ENCODE measurements at places on chromosomes 5 and 9. TPM values are rescaled to one million over a fixed set of nuclear protein-coding genes. Genes with fewer than 3 reads are reported as not detected.
A peak's percentile ranks its signal among the peaks of the same experiment; 100 is the strongest.

DNA sequence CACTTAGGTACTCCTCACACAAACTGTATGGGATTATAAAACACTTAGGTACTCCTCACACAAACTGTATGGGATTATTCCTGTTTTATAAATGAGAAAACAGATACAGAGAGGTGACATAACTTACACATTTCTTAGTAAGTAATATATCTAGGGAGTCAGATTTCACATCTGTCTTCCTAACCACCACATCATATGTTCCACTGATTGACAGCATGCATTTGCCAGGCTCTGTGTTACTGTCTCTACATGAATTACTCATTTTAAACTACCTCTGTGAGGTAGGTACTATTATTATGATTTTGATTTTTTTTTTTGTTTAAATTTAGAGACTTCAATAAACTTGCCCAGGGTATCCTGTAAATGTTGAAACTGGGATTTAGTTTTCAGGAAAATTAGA is 232.7 kb downstream of the CCDC171 start:
- no peak for DNase-seq

DNA sequence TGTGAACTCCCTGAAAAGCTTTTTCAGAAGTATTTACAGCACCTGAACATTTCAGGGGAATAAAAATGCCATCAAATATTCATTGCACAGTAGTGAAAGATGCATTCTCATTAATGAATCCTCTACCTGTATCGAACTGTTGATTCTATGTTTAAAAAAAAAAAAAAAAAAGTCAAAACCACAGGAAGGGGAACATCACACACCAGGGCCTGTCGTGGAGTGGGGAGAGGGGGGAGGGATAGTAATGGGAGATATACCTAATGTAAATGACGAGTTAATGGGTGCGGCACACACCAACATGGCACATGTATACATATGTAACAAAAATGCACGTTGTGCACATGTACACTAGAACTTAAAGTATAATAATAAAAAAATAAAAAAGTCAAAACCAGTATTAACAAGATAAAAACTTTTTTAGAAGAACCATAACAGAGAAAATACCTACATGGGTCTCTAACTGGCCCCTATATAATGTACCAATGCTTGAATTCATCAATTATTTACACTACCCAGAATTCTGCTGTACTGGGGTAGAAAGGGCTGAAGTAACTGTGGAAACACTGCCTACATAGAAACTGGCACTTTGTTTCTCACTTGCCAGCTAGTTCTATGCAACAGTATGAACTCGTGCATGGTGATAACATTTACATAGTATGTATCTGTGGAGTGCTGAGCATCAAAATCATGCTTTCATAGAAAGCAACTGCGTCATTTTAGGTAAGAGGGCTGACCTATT is 48.9 kb downstream of the GNAQ start:
- DNase-seq: no peak

GRCh38 chr5:151461312-151461711 is 13.9 kb downstream of the SLC36A1 start:
- DNase-seq: no peak

DNA sequence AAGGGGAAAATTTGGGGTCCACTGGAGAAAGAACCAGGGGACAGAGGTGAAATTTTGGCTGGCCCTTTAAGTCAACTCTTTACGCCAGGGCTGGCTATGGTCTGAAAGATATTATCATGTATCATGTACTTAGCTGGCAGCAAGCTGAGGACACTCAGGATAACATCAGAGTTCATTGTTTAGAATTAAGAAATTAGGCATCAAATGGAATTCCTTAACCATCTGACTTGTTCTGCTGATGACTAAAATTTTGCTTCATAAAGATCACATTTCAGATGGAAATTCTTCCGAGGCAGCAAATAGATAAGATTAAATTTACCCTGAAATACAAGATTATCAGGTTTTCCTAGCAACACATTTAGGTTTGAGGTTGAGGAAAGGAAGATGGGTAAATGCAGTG is 269.4 kb upstream of the KLF9 start:
- no peak for DNase-seq

DNA sequence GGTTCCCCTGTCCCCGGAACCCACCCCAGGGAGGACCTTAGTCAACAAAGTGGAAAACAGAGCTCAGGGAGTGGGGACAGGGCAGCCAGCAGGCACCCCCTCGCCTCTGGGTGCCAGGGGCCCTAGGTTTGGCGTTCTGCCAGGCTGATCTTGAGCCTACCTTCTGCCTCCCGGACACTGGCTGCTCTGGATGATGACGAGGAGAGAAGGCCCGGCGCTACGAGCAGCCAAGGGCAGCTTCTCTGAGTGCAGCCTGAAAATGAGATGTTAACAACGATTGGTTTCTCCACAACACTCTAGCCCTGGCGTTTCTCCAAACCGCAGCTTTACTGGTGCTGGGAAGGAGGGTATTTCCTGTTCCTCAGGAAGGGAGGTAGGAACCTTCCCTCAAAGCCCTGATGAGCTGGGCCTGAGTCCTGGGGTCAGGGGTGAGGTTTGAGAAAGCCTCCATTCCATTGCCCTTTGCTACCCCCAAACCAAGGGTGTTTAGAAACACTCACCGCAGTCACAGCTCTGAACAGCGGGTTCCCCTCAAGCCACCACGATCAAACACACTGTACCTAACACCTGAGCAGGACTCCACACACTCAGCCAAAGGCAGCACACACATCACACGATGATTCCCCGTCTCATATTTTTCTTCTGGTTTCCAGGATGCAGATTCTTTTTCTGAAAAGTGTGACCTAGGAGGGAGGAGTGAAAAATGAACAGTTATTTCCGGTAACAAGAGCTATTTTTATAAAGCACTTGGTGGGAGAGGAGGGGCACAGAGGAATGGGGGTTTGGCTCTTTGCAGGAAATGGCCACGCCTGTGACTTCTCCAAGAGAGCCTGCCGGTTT is at the start of gene STING1:
STING1 (minus strand) TSS at position 709 of the 840 bp plus-strand sequence. CDS start 1,054 bp downstream, outside the sequence.
- DNase-seq: peak; percentile 97

DNA sequence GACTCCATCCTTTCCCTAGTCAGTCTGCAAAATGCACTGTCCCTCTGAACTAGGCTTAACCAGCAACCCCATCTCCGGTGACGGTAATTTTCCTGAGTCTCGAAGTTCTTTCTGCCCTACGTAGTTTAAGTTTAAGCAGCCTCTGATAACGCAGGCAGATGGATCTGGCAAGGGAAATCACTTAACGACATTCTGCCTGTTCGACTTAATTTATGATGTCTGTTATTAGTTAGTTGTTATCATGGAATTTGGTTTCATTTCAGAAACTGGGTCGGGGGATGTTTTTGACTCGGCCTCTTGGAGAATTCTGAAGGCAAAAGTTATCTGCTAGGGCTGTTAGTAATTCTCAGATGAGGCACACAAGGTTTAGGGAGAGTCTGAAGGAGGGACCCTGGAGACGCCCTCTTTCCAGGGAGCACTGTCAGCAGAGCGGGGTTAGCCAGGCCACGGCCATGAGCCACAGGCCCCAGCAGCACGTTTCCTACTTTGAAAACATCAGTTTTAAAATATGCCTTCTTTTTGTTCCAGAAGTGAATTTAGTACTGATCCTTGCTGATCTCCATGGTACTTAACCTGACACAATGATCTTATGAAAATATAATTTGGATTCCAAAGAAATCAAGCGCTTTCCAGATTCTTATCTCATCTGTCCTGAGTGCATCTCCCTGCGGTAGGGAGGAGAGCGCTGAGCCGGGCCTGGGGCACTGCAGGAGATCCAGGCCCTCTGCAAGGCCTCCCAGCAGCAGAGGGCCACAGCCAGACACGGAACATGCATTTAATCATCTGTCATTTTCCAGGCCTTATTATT is 171.0 kb upstream of the OTULINL start:
- no peak for DNase-seq

- no peak for DNase-seq
Observed at GRCh38 chr9:123893831-123894460, 36.0 kb downstream of the DENND1A start.

DNA sequence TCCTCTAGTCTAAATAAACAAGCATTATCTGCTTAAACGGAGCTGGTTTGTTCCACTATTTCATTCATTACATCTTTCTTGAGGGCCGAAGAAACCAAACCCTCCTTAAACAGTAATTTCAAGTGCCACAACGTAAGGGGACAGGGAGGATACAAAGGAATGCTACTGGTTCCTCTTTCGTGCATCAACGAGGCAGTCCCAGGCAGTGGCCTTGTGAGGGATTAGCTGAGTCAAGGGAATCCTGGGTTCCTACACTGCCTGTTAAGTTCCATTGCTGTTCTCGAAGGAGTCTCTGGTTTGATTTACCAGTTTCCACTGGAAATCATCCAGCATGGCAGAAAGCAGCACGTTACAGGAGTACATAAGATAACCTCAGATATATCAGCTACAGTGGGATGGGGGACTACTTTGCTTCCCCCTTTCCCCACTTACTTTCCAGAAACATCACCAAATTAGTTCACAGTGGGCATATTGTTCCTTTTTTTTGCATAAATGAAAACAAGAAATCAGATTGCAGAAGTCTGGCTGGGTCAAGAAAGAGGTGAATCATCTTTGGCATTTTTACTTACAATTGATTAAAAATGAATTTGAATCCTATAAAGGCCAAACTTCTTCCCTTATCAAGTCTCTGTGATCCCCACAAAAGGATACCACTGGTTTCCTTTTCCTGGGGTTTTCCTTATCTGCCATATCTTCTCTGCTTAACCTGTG is 2.5 kb upstream of the RANBP3L start:
- no peak for DNase-seq

- no peak for DNase-seq
Observed at GRCh38 chr9:130870491-130871381, 25.9 kb downstream of the QRFP start.

The NDUFS6 gene
- total RNA-seq: 13.5 TPM

The IFNK gene
- not detected for total RNA-seq

- no peak for DNase-seq
Observed at GRCh38 chr5:180433032-180433422, 61.2 kb upstream of the CNOT6 start.

DNA sequence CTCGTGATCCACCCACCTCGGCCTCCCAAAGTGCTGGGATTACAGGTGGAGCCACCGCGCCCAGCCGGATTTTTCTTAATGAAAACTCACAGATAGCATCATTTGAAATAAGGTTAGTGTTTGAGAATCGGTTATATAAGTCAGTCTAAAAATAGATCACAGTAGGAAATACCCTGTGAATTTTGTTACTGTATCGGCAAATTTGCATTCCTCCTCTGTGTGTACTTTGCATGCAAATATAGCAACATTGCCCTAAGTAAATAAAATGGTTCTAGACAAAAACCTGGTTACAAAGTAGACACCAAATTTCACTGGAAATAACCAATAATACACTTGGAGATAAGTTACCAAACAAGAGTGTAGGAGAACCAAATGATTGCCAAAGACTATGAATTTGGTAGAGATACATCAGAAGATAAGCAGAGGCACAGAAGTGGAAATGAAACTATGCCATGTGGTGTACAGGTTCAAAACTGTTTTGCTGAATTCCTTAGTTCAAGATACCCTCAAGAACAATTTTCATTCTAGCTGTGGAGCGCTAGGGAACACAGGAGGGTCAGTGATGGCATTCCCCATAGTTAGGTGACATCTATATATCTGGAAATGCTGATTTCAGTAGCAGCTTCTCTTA is 58.1 kb downstream of the ICE1 start:
- DNase-seq: no peak

DNA sequence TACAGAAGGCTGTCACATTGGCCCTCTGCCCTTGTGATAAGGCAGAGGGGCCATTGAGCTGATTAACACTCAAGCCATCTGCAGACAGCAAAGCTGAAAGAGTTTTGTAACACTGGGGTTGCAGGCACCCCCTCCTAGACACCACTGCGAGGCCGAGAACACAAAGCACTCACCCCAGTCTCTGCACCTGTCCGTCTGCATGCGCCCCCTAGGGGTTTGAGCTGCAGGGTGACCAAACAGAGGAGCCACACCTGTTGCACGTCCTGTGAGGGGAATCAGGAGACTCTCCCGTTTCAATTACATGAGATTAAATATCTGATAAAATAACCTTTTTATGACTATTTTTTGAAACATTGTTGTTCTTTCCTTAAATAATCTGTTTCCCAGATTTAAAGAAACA is 1180.4 kb downstream of the CDH9 start:
- DNase-seq: no peak

The GARIN3 gene
- total RNA-seq: not detected

The IL9 gene
- total RNA-seq: not detected

- DNase-seq: no peak
Observed at GRCh38 chr5:118430076-118430475, 558.3 kb downstream of the DTWD2 start.

- no peak for DNase-seq
Observed at GRCh38 chr5:156826150-156826549, 23.9 kb upstream of the PPP1R2B start.

- no peak for DNase-seq
Observed at GRCh38 chr5:58565033-58565432, 17.8 kb upstream of the RAB3C start.

DNA sequence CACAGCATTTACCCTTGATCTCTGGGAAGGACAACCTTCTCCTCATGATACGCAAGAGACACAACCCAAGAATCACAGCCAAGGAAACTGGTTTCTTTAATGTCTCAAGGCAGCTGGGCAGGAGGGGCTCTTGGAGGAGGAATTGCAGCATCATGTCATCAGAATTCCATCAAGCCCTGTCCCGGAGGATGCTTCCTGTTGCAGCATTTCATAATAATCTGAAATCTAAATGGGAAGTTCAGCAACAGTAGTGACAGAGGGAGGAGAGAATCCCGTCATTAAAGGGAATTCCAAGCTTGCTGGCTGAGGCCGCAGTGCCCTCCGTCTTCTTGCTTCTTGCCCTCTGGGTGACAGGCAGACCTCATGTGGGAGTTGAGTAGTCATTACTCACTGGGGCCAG is 192.7 kb downstream of the TENT4A start:
- DNase-seq: no peak

DNA sequence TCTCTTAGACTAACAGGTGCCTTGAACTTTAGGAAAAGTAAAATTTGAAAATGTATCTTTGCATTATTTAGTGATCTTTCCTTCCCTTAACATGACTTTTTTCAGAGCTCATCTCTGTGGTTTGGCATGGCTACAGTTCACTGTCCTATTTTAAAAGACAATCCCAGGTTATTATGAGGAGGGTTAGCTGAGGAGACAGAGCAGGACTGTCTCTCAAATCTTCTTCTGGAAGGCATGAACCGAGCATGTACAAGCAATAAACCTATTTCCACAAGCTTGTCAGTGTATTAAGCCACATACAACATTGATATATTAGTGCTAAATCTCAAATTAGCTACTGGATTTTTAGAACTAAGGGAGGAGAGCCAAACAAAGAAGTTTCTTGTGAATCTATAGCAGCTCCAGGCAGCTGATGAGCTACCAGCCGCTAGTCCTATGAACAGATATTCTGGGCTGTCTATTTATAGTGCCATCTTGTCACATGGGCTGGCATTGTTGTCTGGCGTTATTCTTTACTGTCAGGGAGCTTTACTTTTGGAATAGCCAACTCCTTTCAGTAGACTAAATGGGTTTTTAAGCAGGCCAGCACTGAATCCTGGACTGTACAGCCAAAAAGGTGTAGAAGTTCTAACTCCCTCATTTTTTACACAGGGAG is 171.2 kb upstream of the ACTBL2 start:
- DNase-seq: no peak

The SMIM33 gene
- total RNA-seq: not detected

DNA sequence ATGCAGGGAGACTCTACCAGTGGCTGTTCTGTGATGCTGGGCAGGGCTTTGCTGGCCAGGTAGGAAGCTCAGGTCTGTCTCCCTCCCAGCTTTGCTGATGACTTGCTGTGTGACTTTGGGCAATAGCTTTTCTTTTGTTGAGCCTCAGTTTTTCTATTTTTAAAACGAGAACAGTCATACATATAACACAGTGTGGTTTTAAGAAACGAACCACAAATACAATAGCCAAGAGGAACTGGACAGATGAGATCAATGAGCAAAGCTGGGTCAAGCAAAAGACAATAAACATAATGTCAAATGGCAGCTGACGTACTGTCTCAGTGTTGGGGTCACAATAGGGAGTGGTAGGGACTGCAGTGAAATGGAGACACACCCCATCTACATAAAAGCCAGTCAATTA is 20.2 kb downstream of the SLIT3 start:
- DNase-seq: no peak
